Vein endothelial cell (primary cell): ENCODE measurements at places on chromosomes 1 and 21. TPM values are rescaled to one million over a fixed set of nuclear protein-coding genes. Genes with fewer than 3 reads are reported as not detected.

TRIM67 gene
- not detected in 2 replicates for total RNA-seq

RAB3B gene
- 16.3 and 31.0 TPM in 2 replicates for total RNA-seq

SUSD4 gene
- not detected in 2 replicates for total RNA-seq

WNT3A gene
- not detected in 2 replicates for total RNA-seq

LYST gene
- 17.1 and 22.2 TPM in 2 replicates for total RNA-seq

RNF223 gene
- not detected in 2 replicates for total RNA-seq

MSH4 gene
- total RNA-seq: 0.10 and 0.33 TPM in 2 replicates

FCRL6 gene
- not detected in 2 replicates for total RNA-seq

UTS2 gene
- total RNA-seq: not detected in 2 replicates

AKR7A3 gene
- 0.57 and 0.65 TPM in 2 replicates for total RNA-seq

IL19 gene
- total RNA-seq: not detected in 2 replicates

SLC25A34 gene
- total RNA-seq: 0.33 and 1.1 TPM in 2 replicates

AMY1A gene
- total RNA-seq: not detected in 2 replicates

S100A12 gene
- not detected in 2 replicates for total RNA-seq

KCNT2 gene
- total RNA-seq: 0.29 and 2.0 TPM in 2 replicates

CRABP2 gene
- total RNA-seq: 0.65 TPM in 1 of 2 replicates, not detected in the other

C1QTNF12 gene
- total RNA-seq: 0.33 and 0.76 TPM in 2 replicates

HUNK gene
- total RNA-seq: under 0.01 and 0.10 TPM in 2 replicates

OR2M7 gene
- not detected in 2 replicates for total RNA-seq

MRPL39 gene
- 30.1 and 32.7 TPM in 2 replicates for total RNA-seq

TBX19 gene
- total RNA-seq: 0.86 and 0.98 TPM in 2 replicates

DCST1 gene
- not detected in 2 replicates for total RNA-seq

ZNF670 gene
- 4.6 and 5.8 TPM in 2 replicates for total RNA-seq

LBR gene
- total RNA-seq: 43.8 and 70.5 TPM in 2 replicates

ABCA4 gene
- total RNA-seq: 5.2 and 22.9 TPM in 2 replicates

CD1C gene
- not detected in 2 replicates for total RNA-seq

AIRE gene
- under 0.01 TPM in 2 replicates for total RNA-seq

GCSAML gene
- not detected in 2 replicates for total RNA-seq

ATP6V1G3 gene
- 0.33 TPM in 1 of 2 replicates, not detected in the other for total RNA-seq

FCMR gene
- 0.38 TPM in 1 of 2 replicates, not detected in the other for total RNA-seq

TAS1R1 gene
- not detected in 2 replicates for total RNA-seq
